DMS53 (cell line): ENCODE measurements at places on chromosomes 7 and 10.

DNA sequence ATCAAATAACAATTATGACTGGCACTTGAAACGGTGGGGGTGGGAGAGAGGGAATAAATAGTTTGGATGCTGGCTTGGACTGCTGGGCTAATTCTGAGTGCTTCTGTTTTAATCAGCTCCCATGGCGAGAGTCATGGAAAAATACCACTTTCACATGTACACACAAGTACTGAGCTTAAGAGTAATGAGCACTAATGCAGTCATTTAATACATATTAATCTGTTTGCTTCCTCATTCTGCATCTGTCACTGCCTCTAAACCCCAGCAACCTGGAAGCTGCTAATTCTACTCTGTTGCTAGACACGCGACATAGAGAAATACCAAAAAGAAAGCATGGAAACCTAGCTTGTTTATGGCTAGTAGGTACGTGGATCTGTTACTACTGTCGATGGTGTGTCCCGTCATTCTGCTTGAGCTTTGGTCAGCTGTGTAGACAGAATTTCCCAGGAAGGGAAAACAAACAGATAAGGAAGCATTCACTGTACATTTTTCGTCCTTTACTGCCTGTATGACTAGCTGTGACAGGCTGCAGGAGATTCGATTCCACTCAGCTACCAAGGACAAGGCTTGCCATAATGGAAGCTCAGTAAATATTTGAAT, 238.8 kb downstream of the BAMBI start:
- no peak for DNase-seq

GRCh38 chr7:90957883-90958282, 306.4 kb upstream of the FZD1 start:
- DNase-seq, result no peak

DNA sequence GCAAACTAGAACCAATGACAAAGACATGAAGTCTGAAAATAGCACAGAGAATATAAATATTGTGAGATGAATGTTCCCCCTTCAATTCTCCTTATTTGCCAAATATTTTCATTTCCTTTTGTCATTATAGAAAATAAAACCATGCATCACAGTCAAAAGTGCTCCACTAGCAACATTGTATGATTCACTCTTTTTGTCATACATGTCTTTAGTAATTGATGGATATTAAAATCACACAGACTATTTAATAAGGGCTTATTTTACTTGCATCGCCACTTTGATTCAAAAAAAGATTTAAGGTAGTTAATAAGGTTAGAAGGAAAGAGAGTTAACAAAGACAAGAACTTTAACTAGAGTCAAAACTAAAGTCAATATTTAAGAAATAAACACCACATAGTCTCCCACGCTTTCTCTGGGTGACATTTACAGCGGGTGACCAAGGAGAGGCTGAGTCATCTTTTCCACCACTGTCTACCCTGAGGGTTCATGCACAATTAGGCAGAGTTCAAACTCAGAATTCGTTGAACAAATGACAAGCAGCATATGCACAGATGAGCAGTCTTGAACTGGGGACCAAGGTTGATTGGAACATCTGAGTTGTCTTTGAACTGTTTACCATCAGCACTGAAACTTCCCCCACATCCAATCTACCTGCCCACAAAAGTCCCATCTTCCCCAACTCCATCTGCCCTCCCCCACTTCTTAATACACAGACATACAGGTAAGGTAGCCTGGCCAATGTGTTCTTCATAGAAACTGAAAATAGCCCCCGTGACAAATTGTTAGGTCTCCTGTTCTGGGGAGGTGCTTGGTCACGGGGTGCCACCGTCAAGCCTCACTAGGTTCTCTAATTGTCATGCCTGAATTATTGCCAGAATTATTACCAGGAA, 42.5 kb downstream of the C7orf25 start:
- peak; percentile 41 for DNase-seq

DNA sequence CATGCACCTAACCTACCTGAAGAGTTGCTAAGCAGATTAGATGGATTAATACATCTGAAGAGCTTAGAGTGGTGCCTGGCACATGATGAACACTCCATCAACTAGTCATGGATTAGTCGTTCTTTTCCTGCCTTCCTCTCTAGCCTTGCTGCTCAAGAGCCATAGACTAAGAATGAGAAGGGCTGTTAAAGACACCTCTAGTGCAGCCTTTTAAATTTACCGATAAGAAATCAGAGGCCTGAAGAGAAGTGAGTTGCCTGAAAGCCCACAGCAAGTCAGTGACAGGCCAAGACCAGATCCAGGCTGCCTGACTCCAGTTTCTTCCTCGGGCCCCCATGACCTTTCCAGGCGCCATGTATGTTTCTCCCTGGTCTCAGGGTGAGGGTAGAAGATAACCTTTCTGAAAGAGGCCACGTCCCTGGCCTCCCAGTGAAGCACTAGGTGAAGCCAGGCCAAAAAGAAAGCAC, 6.5 kb downstream of the TSPAN15 start:
- DNase-seq, result no peak

- no peak for DNase-seq
Measured at GRCh38 chr7:50589364-50589763, 24.2 kb upstream of the DDC start.

- DNase-seq, result no peak
Measured at GRCh38 chr10:71262027-71262426, 49.7 kb downstream of the UNC5B start.

DNA sequence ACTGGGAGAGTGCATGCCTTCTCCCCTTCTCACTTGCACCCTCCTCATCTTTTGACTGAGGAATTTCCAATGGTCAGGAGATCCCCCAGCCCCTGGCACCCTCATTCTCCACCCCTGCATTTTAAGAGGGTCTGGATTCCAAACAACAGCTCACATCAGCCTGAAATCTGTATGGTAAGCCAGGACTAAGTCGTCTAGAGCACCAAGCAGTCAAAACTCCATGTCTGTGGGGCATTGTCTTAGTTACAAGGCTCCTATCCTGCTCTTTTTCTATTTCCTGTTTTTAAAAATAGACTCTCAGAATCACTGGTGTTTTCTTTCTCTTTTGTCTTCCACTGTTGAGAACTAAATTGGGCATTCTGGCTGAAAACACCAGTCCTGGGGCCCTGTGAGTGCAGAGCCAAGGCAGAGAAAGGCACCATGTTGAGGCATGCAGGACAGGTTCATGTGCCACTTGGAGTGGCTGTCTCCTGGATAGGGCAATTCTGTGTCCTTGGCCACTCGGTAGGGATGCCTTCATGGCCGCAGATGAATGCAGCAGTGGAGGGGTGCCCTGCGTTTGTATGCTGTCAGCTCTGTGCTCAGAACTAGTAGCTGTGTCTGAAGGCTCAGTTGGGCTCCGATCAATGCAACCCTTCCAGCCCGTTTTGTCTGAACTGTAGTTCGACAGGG, 216.6 kb upstream of the YAE1 start:
- DNase-seq, result no peak

GRCh38 chr7:116762971-116763370, 91.0 kb downstream of the MET start:
- peak; percentile 18 for DNase-seq

DNA sequence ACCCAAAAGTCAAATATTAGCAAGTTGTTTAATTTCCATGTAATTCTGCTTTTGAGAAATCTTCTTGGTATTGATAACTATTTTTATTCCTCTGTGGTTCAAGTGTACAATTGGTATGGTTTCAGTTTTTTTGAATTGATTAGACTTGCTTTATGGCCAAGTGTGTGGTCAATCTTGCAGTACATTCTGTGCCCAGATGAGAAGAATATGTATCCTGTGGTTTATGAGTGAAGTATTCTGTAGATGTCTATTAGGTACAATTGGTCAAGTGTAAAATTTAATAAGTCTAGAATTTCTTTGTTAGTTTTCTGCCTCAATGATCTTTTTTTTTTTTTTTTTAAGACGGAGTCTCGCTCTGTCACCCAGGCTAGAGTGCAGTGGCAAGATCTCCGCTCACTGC, 36.6 kb upstream of the C7orf33 start:
- DNase-seq, result no peak

GRCh38 chr7:100720671-100721504, 620 bp downstream of the EPO start:
- no peak for DNase-seq

- peak; percentile 68 for DNase-seq
Measured at GRCh38 chr10:59905066-59905730, 1.2 kb downstream of the CCDC6 start.

DNA sequence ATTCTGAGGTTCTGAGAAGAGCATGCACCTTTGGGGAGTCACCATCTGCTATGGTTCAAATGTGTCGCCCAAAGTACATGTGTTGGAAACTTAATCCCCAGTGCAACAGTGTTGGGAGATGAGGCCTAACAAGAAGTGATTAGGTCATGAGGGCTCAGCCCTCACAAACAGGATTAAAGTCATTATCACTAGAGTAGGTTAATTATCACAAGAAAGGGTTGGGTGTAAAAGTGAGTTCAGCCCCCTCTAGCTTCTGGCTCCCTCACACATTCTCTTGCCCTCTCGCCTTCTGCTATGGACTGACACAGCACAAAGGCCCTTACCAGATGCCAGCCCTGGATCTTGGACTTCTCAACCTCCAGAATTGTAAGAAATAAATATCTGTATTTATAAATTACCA, 100.3 kb upstream of the C10orf90 start:
- DNase-seq, result no peak

DNA sequence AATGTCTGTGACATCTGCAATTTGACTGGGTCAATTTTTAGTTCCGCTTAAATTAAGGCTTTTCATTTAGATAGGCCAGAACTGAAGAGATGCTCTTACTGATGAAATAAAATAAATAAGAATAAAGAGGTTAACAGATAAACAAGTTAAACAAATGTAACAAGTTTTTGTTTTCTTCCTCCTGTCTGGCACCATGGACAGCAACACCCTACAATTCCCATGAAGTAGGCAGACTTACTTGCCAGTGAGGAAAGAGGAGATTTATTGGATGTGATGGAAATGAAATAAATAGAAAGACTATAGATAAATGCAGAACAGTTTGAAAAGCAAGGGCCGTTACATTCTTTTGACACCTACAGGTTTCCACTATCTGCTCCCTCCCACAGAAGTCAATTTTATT, 118.5 kb downstream of the AMPH start:
- no peak for DNase-seq

GRCh38 chr10:6212806-6213205, 10.1 kb downstream of the PFKFB3 start:
- DNase-seq, result no peak

DNA sequence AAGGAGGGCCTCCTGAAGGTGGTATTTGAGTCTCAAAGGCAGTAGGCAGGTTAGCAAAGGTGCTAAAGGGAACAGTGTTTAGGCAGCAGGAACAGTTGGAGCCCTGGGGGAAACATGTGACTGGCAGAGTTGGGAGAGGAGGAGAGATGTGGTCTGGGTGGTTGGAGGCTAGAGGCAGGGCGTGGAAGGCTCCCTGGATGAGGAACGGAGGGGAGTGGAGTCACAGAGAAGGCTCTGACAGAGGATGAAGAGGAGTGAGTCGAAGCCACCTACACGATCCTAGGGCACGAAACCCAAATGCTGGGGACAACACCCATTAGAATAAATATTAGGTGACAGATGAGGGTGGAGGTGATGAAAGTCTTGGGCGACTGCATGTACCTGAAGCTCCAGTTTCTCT, 19.6 kb upstream of the MGMT start:
- no peak for DNase-seq

- no peak for DNase-seq
Measured at GRCh38 chr10:68167586-68168189, 58.4 kb downstream of the MYPN start.

DNA sequence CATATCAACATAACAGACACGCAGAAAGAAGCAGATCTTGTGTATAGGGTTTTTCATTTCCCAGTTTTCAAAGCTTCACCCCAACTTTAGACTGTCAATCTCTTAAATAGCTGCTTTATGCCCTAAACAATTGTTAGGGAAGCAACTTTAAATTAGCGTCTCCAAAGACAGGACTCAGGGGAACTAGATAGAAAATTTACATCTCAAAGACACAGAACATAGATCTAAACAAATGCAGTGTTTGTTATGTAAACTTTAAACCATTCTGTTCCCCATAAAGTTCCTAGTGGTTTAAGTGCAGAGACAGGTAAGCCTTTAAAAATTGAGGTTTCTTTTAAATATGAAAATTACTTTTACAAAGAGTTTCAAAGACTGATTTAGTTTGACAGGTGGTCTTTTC, 379.2 kb upstream of the GHITM start:
- DNase-seq, result no peak

DNA sequence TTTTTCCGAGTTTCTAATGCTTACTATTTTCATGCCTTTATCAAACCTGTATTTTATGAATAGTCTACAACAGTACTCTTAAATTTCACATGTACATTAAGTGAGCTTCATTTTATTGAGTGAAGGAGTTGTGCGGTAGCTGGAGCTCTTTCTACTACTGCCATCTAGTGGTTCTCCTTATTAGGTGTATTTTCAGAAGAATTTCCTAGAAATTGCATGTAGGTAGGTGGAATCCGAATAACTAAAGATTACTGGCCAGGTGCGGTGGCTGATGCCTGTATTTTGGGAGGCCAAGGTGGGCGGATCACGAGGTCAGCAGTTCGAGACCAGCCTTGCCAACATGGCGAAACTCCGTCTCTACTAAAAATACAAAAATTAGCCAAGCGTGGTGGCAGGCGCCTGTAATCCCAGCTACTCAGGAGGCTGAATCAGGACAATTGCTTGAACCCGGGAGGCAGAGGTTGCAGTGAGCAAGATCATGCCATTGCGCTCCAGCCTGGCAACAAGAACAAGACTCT, 38.3 kb downstream of the LRRC72 start:
- peak; percentile 88 for DNase-seq

- DNase-seq, result no peak
Measured at GRCh38 chr7:92158660-92159575, 20.0 kb downstream of the LRRD1 start.

GRCh38 chr7:29327455-29327854, 132.9 kb downstream of the CHN2 start:
- no peak for DNase-seq

DNA sequence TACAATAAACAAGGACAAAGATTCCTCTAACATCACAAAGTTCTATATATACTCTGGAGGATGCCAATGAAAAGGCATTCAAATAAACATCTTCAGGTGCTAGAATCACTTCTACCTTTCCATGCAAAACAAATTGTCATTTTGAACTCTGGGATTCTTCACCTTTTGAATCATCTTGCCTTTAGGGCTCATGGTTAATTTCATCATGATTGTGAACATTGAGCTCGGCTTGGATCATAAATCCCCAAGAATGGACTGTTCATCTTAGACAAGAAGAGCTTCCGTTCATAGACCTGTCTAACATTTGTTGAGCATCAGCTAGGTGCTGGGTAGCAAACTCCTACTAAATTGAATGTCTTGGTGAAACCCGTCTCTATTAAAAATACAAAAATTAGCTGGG, 212.2 kb downstream of the TNS3 start:
- no peak for DNase-seq

DNA sequence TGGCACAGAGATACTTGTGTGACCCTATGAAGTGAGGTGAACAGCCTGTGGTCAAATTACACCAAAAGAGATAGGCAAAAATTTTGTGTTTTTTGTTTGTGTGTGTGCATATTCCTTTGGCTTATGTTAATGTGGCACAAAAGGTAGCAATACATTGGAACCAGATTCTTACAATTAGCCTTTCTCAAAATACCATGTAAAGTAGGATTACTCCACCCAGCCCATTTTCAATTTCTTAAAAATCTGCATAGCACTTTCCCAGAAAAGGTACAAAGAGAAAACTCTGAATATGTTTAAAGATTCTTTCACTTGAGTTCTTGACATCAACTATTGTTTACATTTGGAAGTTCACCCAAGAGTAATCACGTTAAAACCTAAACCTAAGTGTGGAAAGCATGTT, 157.3 kb upstream of the YAE1 start:
- no peak for DNase-seq

- no peak for DNase-seq
Measured at GRCh38 chr10:131203456-131204357, 107.8 kb downstream of the TCERG1L start.
